Left forelimb (tissue), 1 donor: ENCODE measurements at places on chromosomes 6 and 20.

DNA sequence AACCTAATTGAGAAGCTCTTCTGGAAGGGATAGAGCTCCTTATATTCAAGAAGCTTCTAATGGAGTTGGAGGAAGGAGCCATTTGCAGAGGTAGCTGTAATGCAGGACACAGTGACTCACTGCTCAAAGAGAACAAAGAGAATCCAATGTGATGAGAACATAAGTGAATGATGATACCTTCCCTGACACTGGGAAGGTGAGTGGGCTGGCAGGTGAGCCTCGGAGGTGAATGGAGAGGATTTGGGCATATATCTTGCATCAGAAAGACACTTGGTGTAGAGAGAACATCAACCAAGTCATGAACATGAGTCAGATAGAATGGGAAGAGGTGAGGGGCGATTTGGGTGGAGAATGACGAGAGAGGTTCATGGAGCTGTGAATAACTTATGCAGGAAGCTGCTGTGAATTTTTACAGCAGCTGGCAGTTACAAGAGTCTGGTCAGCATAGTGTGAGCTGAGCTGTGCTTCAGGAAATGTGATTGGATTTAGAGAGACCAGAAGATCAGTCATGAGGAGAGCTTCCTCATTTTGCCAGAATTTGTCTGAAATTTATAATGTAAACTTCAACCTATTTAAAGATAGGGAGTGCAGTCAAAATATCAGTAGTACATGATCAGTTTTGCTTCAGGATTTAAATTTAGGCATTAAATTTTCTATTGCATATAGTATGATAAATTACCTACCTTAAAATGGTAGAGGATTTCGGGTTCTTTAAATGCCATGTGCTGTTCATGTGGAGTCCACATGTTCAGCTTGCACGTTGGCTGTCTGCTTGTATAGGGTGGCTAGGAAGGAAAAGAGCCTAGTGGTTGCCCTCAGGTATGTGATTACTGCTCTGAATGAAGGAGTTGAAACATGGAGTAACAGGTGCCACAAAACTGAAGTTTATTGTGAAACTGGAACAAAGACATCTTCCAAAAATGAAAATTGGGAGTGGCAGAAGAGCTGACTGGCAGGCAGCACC is 59.2 kb upstream of the KIF25 start:
- DNase-seq = no peak

- DNase-seq = no peak
Observed at GRCh38 chr6:74814440-74814839, 391.4 kb downstream of the COL12A1 start.

GRCh38 chr6:13355999-13356785 is 27.9 kb upstream of the TBC1D7 start:
- DNase-seq = no peak

DNA sequence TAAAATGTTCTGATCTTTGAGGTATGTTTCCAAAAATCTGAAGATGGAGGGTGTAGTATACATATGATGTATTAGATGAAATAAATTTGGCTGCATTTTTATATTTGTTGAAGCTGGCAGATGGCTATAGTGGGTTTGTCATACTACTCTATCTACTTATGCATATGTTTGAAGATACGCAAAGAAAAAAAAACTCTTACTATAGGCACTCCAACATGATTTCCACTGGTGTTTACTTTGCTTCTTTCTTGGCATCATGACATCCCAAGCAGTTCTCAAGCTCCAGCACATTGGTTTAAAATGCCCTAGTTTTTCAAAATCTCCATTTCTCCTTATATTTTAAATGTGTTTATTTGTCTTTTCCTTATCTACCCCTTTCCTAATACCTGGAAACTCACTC is 711.8 kb downstream of the PHF3 start:
- no peak for DNase-seq

GRCh38 chr6:148550569-148550968 is 196.3 kb upstream of the UST start:
- DNase-seq = no peak

- DNase-seq = no peak
Observed at GRCh38 chr6:140966676-140967075, 1166.0 kb upstream of the GJE1 start.

DNA sequence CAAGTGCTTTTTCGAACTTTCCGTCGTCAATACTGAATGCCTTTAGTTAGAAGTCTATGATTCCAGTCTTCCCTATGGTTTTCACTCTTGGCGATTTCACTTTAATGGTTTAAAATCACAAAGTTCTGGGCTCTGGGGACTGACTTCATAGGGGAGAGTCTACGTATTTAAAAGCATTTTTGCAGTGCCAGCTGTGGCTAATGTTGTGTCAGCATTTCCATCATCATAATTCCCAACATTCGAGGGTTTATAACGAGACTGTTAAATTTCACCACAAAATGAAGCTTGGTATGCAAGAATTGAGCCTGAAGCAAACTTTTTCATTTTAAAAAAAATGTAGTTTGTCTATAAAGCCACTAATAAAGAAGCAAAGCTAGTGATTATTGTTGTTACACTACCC is 242.7 kb downstream of the SOX4 start:
- DNase-seq = no peak

GRCh38 chr6:77326029-77326428 is 137.3 kb downstream of the HTR1B start:
- no peak for DNase-seq

GRCh38 chr6:35057449-35058357 is 83.4 kb downstream of the TCP11 start:
- DNase-seq = peak; percentile 76
